ENCODE measurements at places on chromosomes 6 and 20.
A peak's percentile ranks its signal among the peaks of the same experiment; 100 is the strongest.

GRCh38 chr6:154605882-154606370 lies 95.4 kb upstream of the CNKSR3 start:
- H3K4me3 ChIP-seq = no peak overlapping the region
- no peak overlapping the region for H3K27ac ChIP-seq
- H3K27me3 ChIP-seq = peaks cover 20% of the 10 kb centered on the region
- peaks cover 2% of the 10 kb centered on the region for H3K36me3 ChIP-seq
- H3K4me1 ChIP-seq = peaks cover 14% of the 10 kb centered on the region

DNA sequence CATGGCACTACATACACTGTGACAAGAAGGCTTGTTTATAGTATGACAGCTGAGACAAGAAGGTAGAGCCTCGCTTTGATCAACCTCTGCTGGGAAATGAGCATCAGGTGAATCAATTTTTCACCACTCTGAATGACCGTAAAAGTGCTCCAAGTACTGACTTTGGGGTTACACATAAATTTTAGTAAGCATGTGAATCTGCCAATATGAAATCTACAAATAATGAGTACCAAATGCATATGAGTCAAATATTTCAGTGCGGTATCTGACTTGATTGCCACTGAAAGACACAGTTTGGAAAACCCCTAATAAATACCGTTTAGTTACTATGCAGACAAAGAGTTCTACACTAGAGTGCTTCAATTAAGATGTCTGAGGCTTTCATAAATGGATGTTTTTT lies 77.8 kb downstream of the ATG5 start:
- peak overlapping the region; percentile 22 for H3K27ac ChIP-seq
- no peak overlapping the region for H3K4me3 ChIP-seq
- peaks cover 34% of the 10 kb centered on the region for H3K4me1 ChIP-seq
- DNase-seq = no peak
- H3K27me3 ChIP-seq = no peaks in the 10 kb centered on the region

DNA sequence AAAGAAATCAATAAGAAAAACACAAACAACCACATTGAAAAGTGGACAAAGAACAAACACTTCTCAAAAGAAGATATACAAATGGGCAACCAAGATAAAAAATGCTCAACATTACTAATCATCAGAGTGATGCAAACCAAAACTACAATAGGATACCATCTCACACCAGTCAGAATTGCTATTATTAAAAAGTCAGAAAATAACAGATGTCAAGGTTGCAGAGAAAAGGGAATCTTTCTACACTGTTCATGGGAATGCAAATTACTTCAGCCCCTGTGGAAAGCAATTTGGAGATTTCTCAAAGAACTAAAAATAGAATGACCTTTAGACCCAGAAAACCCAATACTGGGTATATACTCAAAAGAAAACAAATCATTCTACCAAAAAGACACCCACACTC lies 29.8 kb downstream of the KIF6 start:
- no peaks in the 10 kb centered on the region for H3K4me1 ChIP-seq
- H3K27ac ChIP-seq = no peak overlapping the region
- no peak for DNase-seq
- H3K27me3 ChIP-seq = peaks cover 21% of the 10 kb centered on the region

DNA sequence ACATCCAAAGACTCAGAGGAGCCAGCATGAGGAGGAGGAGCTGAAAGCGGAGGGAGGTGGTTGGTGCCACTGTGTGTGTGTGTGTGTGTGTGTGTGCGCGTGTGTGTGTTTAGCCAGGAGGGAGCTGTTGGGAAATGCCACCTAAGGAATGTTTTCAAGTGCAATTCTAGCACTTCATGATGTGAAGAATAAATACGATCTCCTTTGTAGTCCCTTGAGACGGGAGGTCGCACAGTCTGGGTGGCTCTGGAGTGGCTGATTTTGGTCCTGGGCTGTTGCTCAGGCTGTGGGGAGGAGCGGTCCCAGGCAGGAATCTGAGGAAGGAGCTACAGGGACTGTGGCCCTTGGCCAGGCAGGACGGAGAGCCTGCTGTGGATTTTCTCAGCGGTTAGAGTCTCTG lies 93.7 kb downstream of the PPP1R14C start:
- H3K36me3 ChIP-seq = no peaks in the 10 kb centered on the region
- H3K27me3 ChIP-seq = no peaks in the 10 kb centered on the region
- DNase-seq = no peak
- H3K27ac ChIP-seq = peak overlapping the region; percentile 33
- H3K4me3 ChIP-seq = no peak overlapping the region

DNA sequence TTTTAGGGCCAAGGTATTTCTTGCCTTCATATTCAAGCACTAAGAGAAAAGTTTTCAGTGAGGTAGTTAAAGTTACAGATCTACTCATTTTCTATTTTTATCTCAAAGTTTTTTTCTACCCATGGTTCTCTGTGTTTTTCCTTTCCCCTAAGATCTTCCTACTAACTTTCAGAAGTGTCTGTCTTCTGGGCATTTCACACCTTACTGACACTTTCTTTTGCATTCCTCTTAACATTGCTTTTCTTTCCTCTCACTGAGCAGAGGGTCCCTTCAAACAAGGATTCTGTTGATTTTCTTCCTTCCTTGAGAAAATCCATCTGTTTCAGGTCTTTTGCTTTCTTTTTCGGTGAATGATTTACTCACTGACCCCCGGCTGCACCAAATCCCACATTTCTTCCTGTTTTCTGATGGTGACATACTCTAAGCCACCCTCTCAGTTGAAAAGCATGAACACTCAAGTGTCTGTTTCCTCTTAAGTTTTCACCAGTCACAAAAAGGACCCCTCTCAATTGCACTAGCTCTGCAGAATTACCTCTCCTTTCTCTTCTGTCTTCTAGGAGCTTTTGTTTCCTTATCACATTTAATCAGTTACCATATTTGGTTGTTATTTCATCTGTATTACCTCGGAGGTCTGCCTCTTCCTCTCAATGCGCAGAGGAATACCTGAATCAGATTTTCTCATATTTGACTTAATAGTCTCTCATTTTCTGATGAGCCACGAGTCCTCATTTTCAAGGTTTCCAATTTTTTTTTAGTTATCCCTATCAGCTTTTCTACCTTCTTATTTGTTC lies 73.5 kb upstream of the RNF217 start:
- no peak for DNase-seq
- no peak overlapping the region for H3K27ac ChIP-seq
- H3K4me1 ChIP-seq = peaks cover 10% of the 10 kb centered on the region
- H3K27me3 ChIP-seq = no peaks in the 10 kb centered on the region

- H3K4me3 ChIP-seq = no peak overlapping the region
- DNase-seq = no peak
- H3K27me3 ChIP-seq = no peaks in the 10 kb centered on the region
- peaks cover 3% of the 10 kb centered on the region for H3K36me3 ChIP-seq
Measured at GRCh38 chr6:61886608-61887259, 399.3 kb downstream of the KHDRBS2 start.

- no peaks in the 10 kb centered on the region for H3K27me3 ChIP-seq
- no peak overlapping the region for H3K4me3 ChIP-seq
Measured at GRCh38 chr20:62267543-62267942, 29.2 kb downstream of the OSBPL2 start.

GRCh38 chr6:128725271-128726233 lies 157.4 kb upstream of the LAMA2 start:
- H3K27me3 ChIP-seq = peaks cover 41% of the 10 kb centered on the region
- H3K4me3 ChIP-seq = no peak overlapping the region
- no peaks in the 10 kb centered on the region for H3K36me3 ChIP-seq
- no peak overlapping the region for H3K27ac ChIP-seq

DNA sequence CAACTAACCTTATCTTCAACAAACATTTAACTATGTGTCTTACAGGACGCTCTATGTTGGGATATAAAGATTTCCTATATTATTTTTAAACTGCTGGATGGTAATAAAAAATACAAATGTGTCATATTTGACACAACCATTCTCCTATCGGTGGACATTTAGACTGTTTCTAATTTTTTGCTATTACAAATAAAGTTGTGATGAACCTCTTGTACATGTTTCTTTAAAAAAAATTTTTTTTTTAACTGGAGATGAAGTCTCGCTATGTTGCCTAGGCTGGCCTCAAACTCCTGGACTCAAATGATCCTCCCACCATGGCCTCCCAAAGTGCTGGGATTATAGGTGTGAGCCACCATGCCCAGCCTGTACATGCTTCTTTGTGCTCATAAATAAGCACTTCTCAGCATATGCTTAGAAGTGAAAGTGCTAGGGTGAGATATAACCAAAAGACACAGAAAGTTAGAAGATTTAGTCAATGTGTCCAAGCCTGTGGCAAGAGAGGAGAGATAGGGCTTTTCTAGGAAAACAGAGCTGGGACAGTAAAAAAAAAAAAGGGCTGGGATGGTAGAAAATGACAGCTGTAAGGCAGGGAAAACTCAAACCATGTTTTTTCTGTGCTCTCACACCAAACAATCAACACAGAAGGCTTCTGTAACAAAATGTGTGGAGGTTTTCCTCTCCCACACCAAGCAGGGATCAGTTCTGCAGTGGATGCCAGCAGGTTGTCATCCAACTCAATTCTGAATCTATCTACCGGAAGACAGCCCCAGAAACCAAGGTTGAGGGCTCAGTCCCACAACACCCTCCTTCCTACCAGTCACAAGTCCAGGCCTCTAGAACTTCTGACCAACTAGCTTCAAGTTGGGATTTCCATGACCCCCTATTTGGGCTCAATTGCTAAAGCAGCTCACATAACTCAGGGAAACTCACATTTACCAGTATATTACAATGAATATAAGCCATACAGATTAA lies 70.0 kb upstream of the SMIM29 start:
- H3K27ac ChIP-seq = peak overlapping the region; percentile 71
- no peak overlapping the region for H3K4me3 ChIP-seq
- H3K4me1 ChIP-seq = peaks cover 26% of the 10 kb centered on the region
- H3K36me3 ChIP-seq = no peaks in the 10 kb centered on the region
- H3K27me3 ChIP-seq = no peaks in the 10 kb centered on the region

GRCh38 chr6:135586844-135587243 lies 89.3 kb upstream of the AHI1 start:
- DNase-seq = no peak
- H3K4me1 ChIP-seq = peaks cover 15% of the 10 kb centered on the region
- H3K27me3 ChIP-seq = no peaks in the 10 kb centered on the region
- H3K4me3 ChIP-seq = no peak overlapping the region
- H3K36me3 ChIP-seq = no peaks in the 10 kb centered on the region
- H3K27ac ChIP-seq = no peak overlapping the region

- no peak overlapping the region for H3K27ac ChIP-seq
- H3K4me1 ChIP-seq = peaks cover 24% of the 10 kb centered on the region
- peak overlapping the region; percentile 77 for H3K4me3 ChIP-seq
- H3K36me3 ChIP-seq = peaks cover 14% of the 10 kb centered on the region
- DNase-seq = no peak
Measured at GRCh38 chr20:63568986-63569949, 4.8 kb downstream of the HELZ2 start.

DNA sequence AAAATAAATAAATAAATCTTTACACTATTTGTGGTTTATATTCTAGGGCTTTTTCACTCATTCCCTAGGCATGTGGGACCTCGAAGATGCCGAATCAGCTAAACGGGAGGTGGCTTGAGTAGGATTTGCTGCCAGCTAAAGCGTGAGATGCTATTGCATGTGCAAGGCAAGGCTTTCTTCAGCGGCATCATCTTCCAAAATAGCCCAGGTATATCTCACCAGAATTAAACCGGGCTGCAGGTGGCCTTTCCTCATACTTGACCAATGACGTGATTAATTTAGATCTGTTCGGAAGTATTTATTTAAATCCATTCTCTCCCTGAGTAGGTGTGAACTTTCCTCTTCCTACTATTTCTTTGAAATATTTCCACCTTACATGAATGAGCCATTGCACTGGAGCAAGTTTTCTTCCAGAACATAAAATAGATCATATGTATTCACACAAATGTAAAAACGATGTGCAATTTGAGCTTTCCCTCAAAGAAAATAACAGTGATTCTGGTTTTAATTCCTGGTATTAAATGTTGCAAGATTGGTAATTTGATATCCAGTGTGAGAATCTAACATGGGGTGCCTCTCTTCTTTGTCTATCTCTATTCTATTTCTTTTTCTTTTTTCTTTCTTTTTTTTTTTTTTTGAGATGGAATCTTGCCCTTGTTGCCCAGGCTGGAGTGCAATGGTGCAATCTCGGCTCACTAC lies 24.3 kb upstream of the ZNF217 start:
- H3K4me1 ChIP-seq = peaks cover 18% of the 10 kb centered on the region
- no peak for DNase-seq
- H3K27me3 ChIP-seq = no peaks in the 10 kb centered on the region
- H3K27ac ChIP-seq = no peak overlapping the region
- no peaks in the 10 kb centered on the region for H3K36me3 ChIP-seq
- H3K4me3 ChIP-seq = no peak overlapping the region

DNA sequence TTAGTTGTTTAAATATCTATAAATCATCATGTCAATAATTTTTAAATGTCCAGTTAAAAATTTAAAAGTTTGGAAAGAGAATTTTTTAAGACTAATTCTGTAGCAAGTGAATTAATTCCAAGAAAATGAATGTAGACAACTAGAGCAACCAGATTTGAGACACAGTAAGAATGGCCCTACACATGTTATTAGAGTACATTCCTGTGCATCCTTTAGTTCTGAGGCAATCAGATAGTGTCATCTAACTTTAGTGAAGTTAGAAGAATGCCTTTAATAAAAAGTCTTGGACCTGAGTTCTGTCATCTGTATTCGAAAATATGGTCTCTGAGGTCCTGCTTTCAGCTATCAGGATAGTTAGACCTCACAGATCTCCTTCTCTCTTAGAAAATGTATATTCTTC lies 63.7 kb downstream of the HIVEP2 start:
- peaks cover 6% of the 10 kb centered on the region for H3K36me3 ChIP-seq
- no peak overlapping the region for H3K4me3 ChIP-seq
- peak overlapping the region; percentile 48 for H3K27ac ChIP-seq
- DNase-seq = no peak

DNA sequence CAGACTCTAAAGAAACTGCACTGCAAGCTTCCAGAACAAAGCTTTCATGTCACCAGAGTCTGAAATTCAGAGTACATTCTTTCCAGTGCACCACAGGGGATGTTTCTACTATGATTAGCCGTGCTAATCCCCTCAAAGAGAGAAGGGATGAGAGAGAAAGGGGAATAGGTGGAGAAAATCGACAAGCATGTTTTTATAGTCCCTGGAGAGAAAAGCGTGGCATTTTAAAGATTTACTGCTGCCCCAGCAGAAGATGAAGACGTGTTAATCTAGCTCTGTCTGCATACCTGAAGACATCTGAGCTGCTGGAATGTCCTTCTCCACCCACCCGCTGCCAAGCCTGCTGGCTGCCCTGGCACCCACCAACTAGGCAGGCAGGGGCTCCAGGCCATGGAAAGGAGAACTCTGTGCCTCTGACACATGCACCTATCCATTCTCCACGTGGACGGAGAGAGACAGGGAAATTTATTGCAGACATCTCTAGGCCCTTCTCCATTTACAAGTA lies 4.1 kb downstream of the MYLK4 start:
- DNase-seq = no peak
- no peaks in the 10 kb centered on the region for H3K36me3 ChIP-seq
- no peak overlapping the region for H3K27ac ChIP-seq
- no peak overlapping the region for H3K4me3 ChIP-seq
- H3K27me3 ChIP-seq = no peaks in the 10 kb centered on the region
- H3K4me1 ChIP-seq = peaks cover 6% of the 10 kb centered on the region

GRCh38 chr20:23120936-23121750 lies 35.0 kb upstream of the CD93 start:
- H3K4me1 ChIP-seq = no peaks in the 10 kb centered on the region
- H3K36me3 ChIP-seq = peaks cover 2% of the 10 kb centered on the region
- peaks cover 14% of the 10 kb centered on the region for H3K27me3 ChIP-seq
- no peak overlapping the region for H3K4me3 ChIP-seq
- no peak overlapping the region for H3K27ac ChIP-seq
